Sciatic nerve (tissue), 2 donors: ENCODE measurements at places on chromosomes 5 and 9. TPM values are rescaled to one million over a fixed set of nuclear protein-coding genes. Genes with fewer than 3 reads are reported as not detected.

DNA sequence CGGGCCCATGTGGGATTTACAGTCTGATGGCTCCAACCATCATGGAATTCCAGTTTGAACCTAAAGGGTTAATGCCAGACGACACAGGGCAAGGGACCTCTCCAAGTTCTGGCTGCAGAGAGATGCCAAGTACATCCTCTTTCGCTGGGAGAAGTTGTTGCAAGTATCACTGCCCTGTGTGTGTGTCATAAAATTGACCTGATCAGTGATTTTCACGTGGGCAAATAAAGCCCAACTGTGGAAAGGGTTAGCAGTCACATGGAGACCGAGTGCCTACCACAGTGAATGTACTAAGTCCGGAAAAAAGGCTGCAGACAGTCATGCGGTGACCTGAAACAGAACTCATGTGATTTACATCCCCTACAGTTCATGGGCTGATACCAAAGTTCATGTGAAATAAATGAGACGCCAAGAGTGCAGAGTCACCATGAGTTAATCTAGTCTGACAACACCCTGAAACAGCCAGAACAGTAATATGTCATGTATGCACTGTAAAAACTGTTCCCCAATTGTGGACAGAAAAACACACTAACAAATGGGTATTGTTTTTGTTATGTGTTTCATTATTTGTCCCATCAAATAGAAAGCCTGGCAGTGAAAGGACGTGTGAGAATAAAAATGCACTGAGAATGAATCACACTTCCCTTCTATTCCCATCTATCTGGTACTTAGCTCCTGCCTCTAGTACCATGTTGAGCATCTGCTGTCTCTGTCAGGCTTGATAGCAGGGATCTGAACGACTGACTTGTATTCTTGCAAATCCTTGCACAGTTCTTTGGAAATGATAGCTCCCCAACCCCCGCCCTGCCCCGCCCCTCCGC, 115.7 kb downstream of the SUSD1 start:
- DNase-seq = no peak

- DNase-seq = no peak
These were observed at the start of gene FAT2 for GRCh38 chr5:151591144-151591819. TSS of gene FAT2 (minus strand) at chr5:151591331. CDS start at chr5:151568931, 22,400 bp downstream.

GRCh38 chr5:155460501-155460931, 447.0 kb downstream of the KIF4B start:
- DNase-seq = no peak

DNA sequence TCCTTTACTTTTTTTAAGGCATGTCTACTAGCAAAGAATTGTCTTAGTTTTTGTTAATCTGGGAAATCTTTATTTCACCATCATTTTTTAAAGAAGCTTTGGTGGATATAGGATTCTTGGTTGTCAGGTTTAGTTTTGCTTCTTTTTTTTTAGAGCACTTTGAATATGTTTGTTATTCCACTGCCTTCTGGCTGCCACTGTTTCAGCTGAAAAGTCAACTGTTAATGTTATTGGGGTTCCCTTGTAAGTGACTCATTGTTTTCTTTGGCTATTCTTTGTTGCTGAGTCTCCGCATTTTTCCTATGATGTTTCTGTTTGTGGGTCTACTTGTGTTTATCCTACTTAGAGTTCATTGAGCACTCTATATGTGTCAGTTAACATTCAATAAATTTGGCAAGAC, 44.4 kb downstream of the PHAX start:
- no peak for DNase-seq

DNA sequence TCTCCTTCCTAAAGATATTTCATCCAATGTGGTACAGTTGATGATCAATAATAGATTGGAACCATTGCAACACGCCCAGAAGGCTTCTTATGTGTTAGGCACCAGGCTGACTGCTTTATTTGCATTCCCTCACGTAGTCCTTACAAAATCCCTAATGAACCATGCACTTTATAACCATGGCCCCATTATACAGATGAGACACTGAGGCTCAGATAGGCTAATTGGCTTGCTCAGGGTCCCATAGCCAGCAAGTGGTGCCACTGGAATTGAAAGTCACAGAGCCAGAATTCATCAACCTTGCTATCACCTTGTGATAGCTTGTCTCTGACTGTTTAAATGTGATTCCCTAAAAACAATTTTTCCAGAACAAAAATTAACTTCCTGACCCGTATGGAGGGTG, 27.8 kb upstream of the RAI14 start:
- DNase-seq = no peak

DNA sequence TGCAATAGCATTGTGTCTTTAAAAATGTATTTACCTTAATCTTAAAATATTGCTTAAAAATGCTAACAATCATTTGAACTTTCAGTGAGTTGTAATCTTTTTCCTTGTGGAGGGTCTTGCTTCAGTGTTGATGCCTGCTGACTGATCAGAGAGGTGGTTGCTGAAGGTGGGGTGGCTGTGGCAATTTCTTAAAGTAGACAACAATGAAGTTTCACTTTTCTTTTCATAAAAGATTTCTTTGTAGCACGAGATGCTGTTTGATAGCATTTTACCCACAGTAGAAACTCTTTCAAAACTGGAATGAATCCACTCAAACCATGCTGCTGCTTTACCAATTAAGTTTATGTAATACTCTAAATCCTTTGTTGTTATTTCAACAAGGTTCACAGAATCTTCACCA, 50.8 kb downstream of the NR3C1 start:
- DNase-seq = no peak

DNA sequence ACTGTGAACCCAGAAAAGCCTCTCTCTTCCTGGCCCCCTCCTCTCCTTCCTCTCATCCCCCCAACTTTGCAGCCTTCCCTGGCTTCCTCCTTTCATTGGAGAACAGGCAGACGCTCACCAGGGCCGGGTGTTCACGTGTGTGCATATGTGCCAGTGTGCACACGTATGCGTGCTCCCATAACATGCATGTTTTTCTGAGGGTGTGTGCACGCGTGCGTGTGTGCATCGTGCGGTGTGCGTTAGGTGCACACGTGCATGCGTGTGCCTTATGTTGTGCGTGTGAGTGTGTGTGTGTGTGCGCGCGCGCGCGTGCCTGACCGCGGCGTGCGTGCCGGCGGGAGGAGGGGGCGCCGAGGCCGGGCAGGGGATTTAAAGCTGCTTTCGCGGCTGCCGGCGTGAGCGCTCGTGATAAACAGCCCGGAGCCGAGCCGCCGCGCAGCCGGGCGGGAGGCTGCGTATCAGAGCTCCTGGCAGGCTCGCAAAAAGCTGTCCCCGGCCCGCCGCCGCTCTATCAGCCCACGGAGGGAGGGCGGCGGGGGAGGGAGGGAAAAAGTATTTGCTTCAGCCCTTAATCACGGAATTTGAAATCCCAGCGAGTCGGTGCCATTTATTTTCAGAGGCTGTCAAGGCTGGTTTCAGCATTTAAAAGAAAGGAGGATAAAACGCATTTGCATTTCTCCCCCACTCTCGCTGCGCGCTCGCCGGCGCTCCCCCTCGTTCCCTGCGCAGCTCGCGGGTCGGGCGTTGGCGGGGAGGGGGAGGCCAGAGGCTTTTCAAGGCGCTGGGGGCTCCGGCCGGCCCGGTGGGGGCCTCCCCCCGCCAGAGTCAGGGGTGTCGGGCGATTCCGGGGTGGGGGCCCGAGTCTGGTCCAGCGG, 183.9 kb downstream of the C9orf50 start:
- DNase-seq = peak; percentile 81

GRCh38 chr9:104850786-104851545, 77.0 kb downstream of the ABCA1 start:
- DNase-seq = no peak

DNA sequence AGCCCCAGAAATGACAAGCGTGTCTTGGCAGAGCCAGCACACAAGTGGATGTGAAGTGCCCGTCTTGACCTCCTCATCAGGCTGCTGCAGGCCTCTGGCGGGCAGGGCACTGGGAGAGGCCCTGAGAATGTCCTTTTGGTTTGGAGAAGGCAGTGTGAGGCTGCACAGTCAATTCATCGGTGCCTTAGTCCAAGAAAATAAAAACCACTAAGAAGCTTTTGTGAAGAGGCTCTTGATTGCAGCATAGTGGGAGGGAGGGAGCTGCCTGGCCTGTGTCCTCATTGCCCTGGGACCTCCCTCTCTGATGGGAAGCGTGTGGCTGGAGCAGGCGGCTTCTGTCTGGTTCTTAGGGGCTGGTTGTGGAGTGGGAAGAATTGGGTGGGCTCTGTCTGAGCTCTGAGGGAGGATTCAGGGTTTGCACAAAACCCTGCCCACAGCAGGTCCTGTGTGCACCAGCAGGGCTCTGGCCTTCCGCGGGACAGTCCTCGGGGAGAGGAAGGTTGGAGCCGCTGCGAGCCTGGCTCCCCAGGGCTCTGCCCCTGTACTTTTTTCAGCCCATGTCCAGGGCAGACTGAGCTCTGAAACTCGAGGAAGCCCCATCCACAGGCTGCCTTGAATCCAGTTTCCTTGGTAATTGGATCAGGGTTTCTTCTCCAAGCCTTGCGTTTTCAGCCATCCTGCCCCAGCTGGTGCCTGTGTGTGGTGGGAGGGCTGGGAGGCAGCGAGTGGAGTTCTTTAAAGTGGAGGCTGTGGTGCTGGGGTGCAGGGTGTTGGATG, 1.1 kb downstream of the HRCT1 start:
- DNase-seq = no peak

- no peak for DNase-seq
These were observed 18.7 kb upstream of the POMT1 start for GRCh38 chr9:131484051-131484445.

- no peak for DNase-seq
These were observed 102.8 kb downstream of the PLK2 start for GRCh38 chr5:58357121-58357520.

DNA sequence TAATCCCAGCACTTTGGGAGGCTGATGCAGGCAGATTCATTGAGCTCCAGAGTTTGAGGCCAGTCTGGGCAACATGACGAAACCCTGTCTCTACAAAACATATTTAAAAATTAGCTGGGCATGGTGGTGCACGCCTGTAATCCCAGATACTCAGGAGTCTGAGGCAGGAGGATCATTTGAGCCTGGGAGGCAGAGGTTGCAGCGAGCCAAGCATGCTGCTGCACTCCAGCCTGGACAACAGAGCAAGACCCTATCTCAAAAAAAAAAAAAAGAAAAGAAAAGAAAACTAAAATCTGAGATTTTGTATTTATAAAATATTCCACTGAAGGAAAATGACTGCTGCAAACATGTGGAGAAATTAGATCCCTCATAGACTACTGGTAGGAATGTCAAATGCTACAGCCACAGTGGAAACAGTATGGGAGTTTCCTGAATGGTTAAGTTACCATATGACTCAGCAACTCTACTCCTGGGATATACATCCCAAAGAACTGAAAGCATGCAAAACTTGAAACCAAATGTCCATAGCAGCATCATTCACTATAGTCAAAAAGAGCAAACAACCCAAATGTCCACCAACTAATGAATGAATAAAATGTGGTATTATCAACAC, 106.1 kb downstream of the UBAP2 start:
- DNase-seq = no peak

DNA sequence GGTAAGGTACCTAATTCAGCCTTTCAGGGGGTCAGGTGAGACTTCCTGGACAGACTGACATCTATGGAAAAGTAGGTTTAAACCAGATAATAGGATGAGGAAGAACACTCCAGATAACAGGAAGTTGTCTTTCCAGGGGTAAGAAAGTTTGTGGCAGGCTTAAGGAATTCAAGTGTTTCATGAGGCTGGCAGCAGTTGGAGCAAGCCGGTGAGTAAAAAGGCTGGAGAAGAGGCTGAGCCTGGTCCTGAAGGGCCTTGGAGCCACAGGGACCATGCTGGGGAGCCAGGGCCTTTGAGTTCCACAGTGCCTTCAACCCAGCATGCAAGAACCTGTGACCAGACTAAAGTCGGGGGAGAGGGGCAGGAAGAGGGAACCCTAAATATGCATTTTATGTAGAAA, 353.4 kb downstream of the SPOCK1 start:
- no peak for DNase-seq

- no peak for DNase-seq
These were observed 650 bp downstream of the GPR107 start for GRCh38 chr9:130054325-130054786.

DNA sequence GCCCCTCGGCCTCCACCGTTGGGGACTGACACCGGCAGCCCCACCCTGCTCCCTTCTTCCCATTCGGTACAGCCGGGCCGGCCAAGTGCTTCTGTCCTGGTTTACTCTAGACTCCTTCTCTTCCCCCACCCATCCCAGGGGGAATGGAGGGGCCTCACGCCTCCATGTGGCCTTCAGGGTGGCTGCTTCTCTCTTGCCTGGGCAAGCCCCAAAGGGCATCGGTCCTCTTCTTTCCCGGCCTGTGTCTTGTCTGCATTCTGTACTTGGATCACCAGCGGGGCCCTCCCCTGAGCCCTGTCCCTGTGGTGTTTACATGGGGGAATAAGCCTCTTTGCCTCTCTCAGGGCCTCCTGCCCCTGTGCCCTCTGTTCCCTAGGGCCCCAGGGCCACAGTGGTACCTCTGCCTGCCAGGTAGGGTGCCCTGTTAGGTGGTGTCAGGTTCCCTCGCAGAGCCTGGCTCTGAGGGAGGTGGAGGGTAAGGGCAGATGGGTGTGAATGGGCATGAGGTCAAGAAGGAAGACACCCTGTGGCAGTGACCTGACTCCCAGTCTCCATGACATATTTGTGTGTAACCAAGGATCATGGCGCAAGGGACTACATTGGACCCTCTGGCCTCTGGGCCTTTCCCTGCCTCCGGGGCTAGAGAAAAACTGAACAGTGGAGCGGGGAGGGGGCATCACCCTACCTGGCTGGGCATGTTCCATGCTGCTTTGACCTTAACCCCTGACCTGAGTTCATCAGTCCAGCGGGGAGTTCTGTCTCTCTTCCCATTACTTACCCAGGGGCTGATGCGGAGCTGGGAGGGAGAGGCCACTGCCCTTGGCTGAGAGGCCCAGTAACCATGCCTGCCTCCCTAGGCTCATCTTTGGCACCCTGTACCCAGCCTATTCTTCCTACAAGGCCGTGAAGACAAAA, 1.6 kb downstream of the REEP2 start:
- peak; percentile 28 for DNase-seq

DNA sequence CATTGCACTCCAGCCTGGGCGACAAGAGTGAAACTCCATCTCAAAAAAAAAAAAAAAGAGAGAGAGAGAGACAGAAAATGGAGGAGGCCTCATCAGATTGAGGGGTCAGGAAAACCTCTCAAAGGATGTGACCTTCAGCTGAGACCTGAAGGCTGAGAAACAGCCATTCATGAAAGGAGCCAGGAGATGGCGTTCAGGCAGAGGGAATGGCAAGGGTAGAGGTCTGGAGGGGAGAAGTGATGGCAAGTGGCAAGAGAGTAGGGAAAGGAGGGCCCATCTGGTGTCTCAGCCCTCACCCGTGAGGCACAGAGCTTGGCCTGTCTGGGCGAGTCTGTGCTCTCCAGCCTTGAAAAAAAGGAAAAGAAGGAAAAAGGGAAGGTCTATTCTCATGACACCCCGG, 17.0 kb downstream of the CAMK2A start:
- no peak for DNase-seq

GRCh38 chr5:25481463-25481862, 836.7 kb upstream of the CDH10 start:
- no peak for DNase-seq

Gene NEUROG1
- total RNA-seq = not detected

Gene LMBRD2
- total RNA-seq = 18.5 TPM

Gene AP3B1
- 43.7 TPM for total RNA-seq

Gene PALM2AKAP2
- total RNA-seq = 19.7 TPM

Gene SLC46A2
- total RNA-seq = 0.27 TPM

Gene IRX1
- 0.62 TPM for total RNA-seq

Gene FOXI1
- not detected for total RNA-seq

Gene VCAN
- 98.0 TPM for total RNA-seq
